Myocyte (in vitro differentiated cells): ENCODE measurements at places on chromosomes 3 and 15. TPM values are rescaled to one million over a fixed set of nuclear protein-coding genes. Genes with fewer than 3 reads are reported as not detected.

DNA sequence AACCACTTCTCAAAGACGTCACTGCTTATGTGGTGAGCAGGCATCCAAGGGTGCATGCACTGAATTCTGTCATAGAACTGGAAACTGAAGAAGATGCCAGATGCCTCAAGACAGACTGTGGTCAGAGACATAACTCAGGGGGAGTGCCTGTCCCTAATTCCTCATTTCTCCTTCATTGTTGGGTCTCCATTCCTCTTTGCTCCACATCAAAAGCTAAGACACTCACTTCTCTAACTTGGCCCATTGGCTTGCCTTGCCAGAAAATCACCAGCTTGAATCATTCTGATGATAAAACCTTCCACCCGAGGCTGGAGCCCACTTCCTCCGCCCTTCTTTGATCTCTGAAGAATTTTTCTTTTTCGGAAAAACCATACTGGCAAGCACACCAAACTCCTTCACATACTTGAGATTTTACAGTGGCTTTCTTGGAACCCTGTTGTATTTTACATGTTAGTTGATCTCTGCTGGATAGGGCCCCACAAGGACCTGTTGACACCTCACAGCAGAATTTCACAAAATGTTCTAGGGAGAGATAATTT, 69.9 kb downstream of the COL8A1 start:
- peak; percentile 40 for DNase-seq

DNA sequence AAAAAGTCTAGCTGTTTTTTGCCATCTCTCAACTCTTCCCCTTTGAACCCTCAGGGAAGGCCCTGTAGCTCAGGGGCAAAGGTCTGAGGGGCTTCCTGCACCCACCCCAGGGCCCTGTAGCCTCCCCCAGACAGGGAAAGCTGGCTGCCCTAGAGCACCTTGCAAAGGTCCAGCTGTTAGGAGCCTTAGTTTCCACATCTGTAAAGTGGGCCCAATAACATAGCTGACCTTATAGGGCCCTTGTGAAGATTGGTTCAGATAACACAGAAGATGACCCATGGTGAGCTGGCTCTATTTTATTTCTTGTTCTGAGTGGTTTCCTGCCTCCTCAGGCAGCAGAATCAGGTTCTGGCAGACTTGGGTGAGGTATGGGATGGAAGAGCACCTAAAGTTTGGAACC, 55.2 kb upstream of the SMAD6 start:
- no peak for DNase-seq

AADAC gene
- total RNA-seq = not detected in 2 replicates

C2CD4A gene
- total RNA-seq = not detected in 2 replicates

KBTBD13 gene
- total RNA-seq = 0.13 TPM in 1 of 2 replicates, not detected in the other

- DNase-seq = no peak
Observed at GRCh38 chr3:59540696-59541095, 490.9 kb upstream of the CFAP20DC start.

GRCh38 chr15:76134537-76134936, 74.8 kb downstream of the TMEM266 start:
- no peak for DNase-seq

LRRC2 gene
- 7.0 and 8.2 TPM in 2 replicates for total RNA-seq

GRCh38 chr3:169278092-169278491, 385.4 kb downstream of the MECOM start:
- no peak for DNase-seq

TMEM207 gene
- not detected in 2 replicates for total RNA-seq

DNA sequence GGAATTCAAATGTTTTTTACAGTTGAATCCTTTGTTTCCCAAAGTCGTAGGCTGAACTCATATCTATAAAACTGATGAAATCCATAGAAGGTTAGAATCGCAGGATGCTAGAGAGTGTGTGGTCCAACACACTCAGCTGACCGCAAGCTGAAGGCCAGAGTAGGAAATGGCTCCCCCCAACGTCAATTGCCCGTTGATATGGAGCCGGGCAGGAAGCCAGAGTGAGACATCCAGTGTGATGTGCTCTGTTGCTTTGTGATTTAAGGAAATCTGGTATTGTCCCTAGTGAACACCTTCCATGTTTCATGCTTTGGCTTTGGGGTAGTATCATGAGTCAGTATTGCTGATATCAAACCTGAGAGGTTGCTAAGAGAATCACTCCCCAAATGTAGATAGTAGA, 5.8 kb upstream of the MEX3B start:
- no peak for DNase-seq

DNA sequence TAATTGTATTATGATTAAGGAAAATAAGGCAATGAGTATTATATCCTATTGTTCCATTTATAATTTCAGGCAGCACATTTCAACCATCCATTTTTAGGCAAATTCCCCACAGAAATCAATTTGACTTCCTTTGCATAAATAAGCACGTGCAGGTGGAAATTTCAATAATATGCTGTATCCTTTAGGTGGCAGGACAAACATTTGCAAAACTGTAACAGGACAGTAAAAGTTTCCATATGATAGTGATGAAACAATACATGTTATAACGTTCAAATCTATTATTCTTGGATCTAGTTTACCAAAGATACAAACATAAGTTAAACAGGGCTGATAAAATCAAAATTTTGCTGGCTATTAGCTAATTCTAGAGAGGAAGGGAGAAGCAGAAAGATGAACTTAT, 8.5 kb downstream of the UACA start:
- DNase-seq = no peak

GOLGA8T gene
- total RNA-seq = not detected in 2 replicates

DNA sequence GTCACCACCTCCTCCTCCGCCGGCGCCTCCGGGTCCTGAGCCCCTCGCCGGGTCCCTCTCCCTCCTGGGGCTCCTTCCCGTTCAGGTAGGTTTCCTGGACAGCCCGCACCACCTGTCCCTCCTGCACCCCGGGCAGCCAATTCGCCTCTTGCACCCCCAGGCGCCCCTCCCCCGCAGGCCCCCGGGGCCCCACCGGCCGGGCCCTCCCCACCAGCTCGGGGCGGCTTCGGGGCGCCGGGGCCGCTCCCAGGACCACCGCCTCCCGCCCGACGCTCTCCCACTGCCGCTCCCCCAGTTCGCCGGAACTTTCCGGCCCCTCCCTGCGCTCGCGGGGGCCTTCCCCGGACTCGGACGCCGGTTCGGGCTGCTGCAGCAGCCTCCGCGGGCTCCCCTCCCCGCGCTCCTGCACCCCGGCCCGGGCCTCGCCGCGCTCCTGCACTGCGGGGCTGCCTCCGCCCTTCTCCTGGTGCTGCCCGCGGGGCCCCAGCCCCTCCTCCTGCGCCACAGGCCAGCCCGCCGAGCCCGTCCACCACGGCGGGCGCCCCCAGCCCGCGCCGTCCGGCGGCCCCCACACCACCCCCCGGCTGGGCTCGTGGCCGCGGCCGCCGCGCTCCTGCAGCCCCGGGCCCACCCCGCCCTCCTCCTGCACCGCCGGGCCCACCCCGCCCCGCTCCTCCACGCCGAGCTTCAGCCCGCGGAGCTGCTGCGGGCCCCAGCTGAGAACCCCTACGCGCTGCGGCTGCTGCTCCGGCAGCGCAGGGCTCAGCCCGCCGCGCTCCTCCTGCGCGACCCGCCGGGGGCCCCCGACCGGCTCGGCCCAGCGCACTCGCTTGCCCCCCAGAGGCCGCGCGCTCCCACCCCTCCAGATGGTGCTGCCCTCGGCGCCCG, 587 bp upstream of the TNK2 start:
- no peak for DNase-seq

GRCh38 chr3:187183903-187184302, 13.4 kb upstream of the RTP1 start:
- no peak for DNase-seq
